Epithelial cell of proximal tubule (primary cell): ENCODE measurements at places on chromosomes 3 and 15. TPM values are rescaled to one million over a fixed set of nuclear protein-coding genes. Genes with fewer than 3 reads are reported as not detected.
A peak's percentile ranks its signal among the peaks of the same experiment; 100 is the strongest.

DNA sequence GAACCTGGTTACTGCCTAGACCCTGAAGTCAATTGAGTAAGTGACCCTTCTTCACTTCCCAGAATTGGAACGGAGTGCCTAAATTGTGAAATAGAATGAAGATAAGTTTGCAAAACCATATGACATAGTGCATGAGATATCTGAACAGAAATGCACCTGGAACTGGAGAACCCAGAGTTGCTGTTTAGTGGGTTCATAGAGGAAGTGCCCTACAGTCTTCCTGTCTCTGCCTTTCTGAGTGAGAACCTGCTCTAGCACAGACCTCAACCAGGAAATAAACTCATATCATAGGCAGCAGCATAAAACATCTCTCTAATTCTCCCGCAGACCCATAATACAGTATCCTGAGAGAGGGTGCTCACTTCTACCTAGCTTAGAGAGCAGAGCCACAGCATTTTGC, 82.9 kb downstream of the EOMES start:
- DNase-seq = no peak

DNA sequence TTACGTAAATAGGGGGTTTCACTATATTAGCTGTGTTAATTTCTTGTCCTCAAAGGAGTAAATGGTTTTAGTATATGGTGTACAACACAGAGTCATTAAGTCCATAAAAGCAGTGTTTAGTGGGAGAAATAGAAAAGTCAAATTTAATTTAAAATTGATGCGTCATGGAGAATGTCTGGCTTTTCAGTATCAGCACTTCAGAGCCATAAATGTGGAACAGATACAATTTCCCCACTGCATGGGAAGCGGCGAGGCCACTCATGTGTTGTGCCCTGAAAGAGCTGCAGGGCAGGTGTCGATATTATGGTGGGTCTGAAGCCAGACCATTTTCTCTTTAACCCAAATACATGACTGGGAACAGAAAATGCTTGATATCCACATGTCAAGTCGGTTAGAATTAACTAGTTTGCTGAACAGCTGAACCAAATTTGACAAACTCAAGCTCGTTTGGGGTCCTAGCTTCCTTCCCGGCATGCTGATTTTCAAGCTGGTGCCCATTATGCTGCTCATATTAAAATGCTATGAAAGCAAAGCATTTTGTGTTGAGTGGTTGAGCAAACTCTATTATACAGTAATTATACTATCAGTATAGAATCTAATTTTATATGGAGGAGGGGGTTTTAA, 364.6 kb upstream of the TBL1XR1 start:
- no peak for DNase-seq

GRCh38 chr15:84791763-84792162, 25.4 kb upstream of the ALPK3 start:
- DNase-seq = no peak

DNA sequence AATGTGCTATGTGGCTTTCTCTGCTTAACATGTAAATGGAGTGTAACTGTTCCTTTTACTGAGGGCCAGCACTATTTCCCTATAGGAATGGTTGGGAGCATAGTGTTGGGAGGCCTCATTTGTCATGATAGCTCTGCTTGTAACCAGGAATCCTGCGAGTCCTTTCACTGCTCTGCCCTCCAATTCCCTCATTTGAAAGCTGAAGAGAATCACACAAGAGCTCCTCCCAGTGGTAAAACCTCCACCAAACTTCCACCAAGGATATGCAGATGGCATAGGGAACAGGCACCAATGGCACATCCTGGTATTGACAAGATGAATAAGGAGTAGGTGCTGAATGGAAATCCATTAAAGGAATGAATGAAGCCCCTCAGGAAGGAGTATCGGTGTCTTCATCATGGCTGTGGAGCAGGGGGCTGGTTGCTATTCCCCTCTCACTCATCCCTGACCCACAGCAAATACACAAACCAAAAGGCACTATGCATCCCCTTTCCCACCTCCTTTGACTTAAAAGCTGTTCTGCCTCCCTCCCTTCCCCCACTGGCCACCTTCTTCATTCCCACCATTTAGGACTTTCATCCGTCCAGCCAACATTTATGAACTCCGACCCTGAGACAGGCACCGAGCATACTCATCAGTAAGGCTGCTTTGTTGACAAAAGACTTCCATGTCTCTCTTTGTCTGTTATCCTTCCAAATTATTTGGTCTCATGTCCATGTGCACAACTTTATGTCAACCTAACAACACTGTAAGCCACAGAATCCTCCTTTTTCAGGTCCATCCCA, 560.8 kb downstream of the FOXP1 start:
- DNase-seq = no peak

GRCh38 chr15:48796521-48796920, 14.3 kb downstream of the CEP152 start:
- peak; percentile 52 for DNase-seq

GRCh38 chr15:93495799-93496637, 407.0 kb upstream of the RGMA start:
- no peak for DNase-seq

- no peak for DNase-seq
Measured at GRCh38 chr15:90063770-90064247, 38.5 kb downstream of the IDH2 start.

GRCh38 chr3:118791246-118791645, 243.4 kb downstream of the IGSF11 start:
- no peak for DNase-seq

HTR3E gene
- total RNA-seq = not detected in 2 replicates

CLDN16 gene
- total RNA-seq = 8.5 and 29.7 TPM in 2 replicates

AGBL1 gene
- not detected in 2 replicates for total RNA-seq

MSL2 gene
- total RNA-seq = 8.0 and 8.3 TPM in 2 replicates

ECE2 gene
- total RNA-seq = not detected in 2 replicates
